ENCODE measurements at places on chromosomes 1 and 21.
A peak's percentile ranks its signal among the peaks of the same experiment; 100 is the strongest.

DNA sequence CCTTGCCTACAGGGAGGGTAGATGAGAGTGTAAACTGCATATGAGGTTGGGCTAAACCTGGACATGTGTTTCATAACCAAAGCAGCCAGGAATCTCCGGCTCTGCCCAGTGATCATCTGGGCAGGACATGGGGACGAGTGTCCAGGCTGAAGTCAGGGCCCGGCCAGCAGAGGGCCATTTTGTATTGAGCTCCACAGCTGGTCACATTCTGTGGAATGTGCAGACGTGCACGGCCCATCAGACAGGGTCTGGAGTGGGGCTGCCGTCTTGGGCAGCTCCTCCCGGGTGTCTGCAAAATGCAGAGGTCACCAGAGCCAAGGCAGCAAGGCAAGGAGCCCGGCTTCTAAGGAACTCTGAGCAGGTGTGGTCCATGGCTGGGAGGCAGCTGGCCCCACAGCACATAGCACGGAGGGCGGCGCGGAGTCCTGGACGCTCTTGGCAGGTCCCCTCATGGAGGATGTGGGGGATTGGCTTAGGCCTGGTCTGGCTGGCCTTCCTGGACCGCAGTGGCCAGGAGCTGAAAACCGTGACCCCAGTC is 6.2 kb downstream of the LRRC3 start:
- no peak for DNase-seq

DNA sequence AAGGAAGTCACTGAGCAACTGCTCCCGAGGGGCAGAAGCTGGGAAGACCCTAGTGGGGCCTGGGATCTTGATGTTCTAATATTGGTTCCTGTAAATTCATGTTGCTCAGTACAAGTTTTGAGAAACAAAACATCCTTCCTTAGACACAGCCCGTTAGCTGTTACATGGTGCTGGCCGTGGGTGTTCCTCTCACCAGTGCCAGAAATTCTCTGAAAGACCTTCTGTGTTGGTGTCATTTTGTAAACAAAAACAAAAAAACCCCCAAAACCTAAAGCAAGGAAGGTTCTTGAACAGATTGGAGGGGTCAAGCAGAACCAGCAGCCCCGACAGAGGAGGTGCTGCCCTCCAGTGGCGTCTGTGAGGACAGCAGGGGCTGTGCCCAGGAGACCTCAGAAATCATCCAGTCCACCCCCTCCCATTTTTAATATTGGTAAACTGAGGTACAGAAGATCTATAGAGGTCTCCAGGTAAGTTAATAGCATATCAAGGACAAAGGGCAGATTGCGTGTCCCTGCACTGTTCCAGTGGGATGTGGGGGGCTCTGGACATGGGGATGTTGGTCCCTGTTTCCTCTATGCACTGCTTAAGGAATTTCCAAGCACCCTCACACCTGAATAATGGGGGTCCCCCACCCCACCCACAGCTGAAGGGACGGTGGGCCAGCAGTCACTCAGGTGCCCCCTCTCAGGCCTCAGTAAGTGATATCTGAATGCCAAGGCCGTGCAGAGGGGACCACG is 38.2 kb downstream of the SLC2A7 start:
- peak; percentile 6 for DNase-seq

DNA sequence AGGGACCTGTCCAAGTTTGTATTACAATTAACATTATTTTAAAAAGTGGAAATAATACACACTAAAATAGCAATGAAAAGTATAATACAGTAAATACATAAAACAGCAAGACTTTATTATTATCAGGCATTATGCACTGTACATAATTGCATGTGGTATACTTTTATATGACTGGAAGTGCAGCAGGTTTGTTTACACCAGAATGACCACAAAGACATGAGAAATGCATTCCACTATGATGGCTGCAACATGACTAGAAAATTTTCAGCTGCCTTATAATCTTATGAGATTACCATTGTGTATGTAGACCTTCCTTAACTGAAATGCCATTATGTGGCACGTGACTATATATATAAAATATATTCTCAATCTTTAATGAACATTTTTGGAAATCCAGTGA is 1699.6 kb downstream of the KCNT2 start:
- no peak for DNase-seq

- DNase-seq, result no peak
These were observed 10.0 kb upstream of the AGPAT3 start for GRCh38 chr21:43854773-43855633.

DNA sequence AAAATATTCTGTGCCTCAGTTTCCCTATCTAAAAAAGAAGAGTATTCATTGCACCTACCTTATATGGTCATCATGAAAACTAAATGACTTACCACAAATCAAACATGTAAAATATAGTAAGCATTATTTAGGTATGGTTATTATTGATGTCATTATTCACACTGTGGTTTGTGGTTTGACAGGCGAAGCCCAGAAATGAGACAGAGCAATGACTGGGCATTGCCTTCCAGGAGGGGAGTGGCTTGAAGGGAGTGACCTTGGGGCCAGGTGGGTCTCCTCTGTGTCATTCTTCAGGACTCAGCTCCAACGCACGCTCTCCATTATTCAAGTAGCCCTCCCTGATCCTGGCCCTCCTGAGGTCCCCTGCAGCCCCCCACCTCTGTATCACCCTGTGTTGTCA is 133.7 kb downstream of the DMRTA2 start:
- no peak for DNase-seq

- no peak for DNase-seq
These were observed 21.8 kb upstream of the CASQ2 start for GRCh38 chr1:115790356-115790755.

- DNase-seq, result no peak
These were observed 940 bp downstream of the SRRM1 start for GRCh38 chr1:24644100-24644384.

DNA sequence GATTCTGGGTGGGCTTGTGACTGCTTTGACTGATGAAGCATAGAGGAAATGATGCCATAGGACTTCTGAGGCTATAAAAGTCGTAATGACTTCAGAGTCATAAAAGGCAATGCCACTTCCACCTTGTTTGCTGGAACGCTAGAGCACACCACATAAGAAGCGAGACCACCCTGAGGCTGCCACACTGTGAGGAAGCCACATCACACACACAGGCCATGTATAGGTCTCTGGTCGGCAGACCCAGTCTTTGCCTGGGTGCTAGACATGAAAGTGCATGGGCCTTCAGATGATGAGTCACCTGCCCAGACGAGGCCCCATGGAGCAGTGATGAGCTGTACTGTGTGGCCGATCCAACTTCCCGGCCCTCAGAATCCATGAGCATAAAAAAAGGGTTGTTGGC is 14.2 kb upstream of the KANK4 start:
- no peak for DNase-seq

DNA sequence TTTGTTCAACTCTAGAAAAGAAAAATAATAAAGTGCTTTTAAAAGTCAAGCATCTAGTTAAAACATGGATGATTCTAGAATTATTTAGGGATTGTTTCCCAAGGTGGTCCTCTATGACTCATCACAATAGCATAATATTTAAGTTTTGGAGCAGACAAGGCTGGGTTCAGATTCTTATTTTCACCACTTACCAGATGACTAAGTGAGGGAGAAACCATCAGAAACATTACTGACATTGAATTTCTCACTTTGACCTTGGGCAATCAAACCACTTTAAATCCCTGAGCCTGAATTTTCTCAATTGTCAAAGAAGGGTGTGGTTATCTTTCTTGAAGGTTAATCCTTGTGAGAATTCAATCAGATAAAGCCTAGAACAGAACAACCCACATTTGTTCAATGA is 102.5 kb upstream of the PTGFR start:
- no peak for DNase-seq

GRCh38 chr1:67766141-67766978 is 66.9 kb downstream of the GNG12 start:
- DNase-seq, result no peak

DNA sequence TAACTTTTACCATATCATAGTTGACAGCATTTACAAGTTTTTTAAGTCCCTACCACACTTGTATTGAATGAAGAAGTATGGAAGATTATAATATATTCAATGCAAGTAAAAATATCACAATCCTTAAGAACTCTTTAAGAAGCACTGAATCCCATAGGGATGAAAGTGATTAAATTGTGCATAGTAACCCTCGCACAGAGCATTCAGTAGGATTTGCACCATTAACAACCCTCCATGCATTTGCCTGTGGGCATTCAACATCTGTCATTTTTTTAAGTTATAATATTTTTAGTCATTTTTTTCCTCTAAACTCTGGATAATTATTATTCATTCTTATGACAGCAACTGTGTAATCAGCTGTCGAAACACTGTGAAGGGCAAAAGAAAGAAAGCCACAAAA is 10.1 kb downstream of the SELE start:
- DNase-seq, result no peak

DNA sequence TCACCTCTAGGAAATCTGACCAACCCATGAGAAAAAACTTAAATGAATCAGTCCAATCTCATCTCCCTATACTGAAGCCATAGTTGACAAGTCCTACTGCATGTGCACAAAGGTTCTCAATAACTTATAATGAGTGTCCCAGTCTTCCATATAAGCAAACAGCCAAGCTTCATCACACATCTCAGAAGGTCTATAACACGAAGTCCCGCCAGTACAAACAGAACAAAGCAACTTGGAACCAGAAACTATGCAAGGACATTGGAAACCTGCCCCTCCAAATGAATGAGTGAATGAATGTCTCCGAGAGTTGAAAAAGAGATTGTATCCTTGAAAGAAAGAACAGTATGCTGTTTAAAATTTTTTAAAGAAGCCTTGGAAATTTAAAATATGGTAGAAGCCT is 53.6 kb upstream of the IPO9 start:
- no peak for DNase-seq

DNA sequence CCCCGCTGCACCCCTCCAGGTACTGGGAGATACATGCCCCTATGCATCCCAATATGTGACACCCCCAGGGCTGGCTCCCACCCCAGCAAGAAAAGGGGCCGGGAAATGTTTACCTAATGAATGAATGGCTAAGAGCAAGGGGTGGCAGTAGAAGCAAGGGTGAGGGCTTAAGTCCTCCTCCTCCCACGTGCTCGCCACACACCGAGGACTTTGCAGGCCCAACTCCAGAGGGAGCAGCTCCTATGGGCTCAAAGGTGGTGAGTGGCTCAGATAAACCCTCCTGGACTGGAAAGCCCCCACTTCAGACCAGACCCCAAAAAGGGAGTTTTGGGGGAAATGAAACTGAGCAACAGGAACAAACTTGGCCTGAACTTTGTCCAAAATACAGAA is 11.4 kb downstream of the SLC45A3 start:
- DNase-seq, result no peak

DNA sequence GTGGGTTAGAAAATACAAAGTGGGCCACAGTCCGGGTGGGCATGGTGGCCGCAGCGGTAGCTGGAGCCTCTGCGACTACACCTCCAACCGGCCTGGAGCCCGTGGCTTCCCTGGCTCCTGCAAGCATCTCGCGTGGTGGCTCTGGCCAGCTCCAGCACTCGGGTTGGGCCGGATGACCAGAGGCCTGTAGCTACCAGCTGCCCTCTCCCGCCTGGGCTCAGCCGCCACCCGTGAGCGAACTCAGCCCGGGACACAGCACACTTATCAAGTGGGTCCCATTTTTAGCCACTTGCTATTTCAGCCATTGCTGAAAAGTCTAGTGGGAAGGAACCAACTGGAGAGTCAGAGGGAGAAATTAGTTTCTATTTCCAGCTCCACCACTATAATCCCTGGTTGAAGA is 107.7 kb upstream of the CACYBP start:
- no peak for DNase-seq

GRCh38 chr1:208533746-208534598 is 289.8 kb upstream of the PLXNA2 start:
- no peak for DNase-seq

DNA sequence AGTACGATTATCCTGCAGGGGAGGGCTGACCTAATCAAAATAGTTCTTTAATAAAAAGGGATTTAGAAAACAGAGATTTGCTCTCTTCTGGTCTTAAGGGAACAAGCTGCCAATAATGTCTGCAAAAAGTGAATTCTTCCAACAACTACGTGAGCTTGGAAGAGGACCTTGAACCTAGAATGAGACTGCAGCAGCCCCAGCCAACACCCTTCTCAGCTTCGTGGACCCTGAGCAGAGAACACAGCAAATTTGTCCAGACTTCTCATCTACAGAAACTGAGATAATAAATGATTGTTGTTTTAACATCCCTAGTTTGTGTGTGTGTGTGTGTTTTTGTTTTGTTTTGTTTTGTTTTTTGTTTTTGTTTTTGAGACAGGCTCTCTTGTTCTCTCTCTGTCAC is 309.4 kb downstream of the GRIK1 start:
- DNase-seq, result no peak

DNA sequence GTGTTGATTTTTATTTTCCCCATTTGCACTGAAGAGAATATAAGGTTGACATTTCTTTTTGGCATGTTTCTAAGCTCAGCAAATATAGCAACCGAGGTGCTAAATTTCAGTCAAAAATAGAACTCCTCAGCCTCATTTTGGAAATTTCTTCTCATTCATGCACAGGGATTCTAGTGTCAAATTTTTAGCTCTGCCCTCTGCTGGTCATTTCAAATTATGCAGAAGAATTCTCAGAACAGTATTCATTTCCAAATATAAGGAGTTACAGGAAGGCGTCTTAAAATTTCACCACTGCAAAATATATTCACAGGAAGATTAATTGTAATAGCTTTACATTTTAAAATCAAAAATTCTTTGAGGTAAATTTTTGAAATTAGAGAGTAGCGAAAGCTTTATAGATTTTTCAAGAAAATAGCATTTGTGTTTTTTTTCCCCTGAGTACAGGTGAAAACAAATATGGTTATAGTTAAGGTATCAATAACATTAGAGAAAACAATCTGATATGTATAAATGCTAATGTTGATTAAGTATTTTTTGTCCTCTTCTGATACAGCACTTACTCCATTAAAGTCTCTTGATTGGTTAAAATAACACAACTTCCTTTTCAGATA is 57.9 kb downstream of the FMN2 start:
- DNase-seq, result peak; percentile 9

DNA sequence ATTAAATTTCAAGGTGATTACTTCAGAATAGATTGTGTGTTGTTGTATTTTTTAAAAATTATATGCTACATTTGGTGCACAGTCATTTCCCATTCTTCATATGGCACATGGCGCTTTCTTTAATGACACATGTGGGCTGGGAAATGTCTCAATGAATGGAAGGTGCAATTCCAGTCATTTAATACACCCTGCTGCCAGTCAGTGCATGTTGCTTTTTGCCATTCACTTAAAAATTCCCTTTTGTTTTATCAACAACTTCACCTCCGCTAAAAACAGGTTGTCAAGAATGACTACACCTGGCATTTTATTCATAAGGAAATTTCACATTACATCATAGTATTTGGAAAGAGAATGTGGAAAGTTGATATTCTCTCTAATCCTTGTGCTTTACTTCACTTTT is 716.4 kb upstream of the ADAMTS5 start:
- no peak for DNase-seq

DNA sequence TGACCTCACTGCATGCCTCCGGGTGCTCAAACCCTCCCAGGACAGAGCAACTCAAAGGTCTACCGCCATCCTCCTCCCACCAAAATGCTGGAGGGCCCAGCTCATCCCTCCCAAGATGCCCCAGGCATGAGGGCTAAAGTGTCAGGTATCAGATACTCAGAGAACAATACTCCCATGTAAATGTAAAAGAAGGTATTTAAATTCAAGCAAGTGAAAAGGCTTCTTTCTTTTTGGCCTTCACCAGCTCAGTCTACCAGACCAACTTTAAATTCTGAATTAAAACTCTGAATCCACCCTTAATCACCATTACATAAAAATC is 3.0 kb downstream of the PARP1 start:
- DNase-seq, result no peak

All from SHP77 treated with DMSO at 0.1 percent for 48 hours (cell line).